SJCRH30 (cell line): ENCODE measurements at places on chromosomes 3 and 15.

- no peak for DNase-seq
Measured at GRCh38 chr15:85755471-85755870, 39.3 kb downstream of the KLHL25 start.

GRCh38 chr3:140203510-140203909, 268.5 kb downstream of the CLSTN2 start:
- no peak for DNase-seq

GRCh38 chr3:27939940-27940339, 217.8 kb upstream of the EOMES start:
- DNase-seq: peak; percentile 56

DNA sequence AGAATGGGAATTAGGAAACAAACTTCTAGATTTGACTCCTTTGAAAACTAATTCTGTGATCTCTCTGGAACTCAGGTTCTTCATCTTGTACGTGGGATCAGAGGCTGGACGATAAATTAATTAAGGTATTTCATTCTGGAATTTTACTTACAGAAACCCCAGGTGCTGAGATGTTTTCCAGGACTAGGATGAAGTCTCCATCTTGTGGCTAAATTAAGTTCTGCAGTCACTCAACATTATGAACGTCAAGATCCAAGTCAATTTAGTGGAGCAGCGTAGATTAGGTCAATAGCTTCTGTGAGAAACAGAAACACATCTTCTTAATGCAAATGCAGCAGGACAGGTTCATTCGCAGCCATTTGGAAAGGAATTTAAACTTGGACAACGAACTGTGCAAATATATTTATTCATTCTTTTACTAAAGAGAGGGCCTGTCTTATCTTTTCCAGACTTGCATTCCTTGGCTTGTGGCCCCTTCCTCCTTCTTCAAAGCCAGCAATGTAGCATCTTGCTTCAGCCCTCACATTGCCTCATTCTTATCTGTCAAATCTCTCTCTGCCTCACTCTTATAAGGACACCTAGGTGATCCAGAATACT, 26.7 kb upstream of the TMC3 start:
- DNase-seq: peak; percentile 63
